ENCODE measurements at places on chromosomes 7 and 10.

DNA sequence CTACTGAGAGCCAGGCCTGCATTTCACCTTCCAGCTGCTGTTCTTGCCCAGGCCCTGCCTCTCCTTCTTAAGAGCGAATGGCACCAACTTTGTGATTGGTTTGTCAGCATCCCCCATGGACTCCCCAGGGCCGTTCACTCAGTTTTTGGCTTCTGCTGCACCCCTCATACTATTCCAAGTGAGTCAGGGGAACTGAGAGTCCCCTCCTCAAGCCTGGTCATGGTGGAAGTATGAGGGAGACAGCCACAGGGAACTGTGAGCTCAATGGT, 62.4 kb upstream of the ANTXRL start:
- no peak for DNase-seq

GRCh38 chr7:152072421-152072820, 46.9 kb downstream of the GALNT11 start:
- DNase-seq, result no peak

DNA sequence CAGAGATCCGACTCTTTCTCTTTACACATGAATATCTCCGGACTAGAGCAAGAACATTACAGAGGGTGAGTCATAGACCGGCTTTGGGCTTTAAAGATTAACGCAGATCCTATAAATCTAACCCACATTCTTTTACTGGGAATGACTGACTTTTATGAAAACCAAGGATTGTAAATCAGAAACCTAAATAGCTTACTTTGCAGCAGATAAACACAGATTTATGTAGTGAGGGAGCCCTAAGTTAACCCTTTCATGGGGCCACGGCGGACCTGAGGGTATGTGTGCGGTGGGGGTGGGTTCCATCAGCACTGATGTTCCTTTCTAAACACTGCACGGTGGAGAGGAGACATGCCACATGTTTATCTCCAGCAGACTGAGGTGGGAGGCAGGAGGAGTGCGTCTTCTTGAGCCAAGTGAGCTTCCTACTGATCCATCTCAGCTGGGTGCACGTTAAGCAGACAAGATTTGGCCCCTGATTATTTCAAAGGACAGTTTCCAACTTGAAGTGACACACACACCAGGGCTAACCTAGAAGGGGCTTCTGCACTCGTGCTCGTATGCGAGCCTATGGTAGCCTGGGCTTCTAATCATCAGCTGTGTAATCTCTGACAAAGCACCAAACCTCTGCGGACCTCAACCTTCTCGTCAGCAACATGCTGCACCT, 127.6 kb downstream of the WDR11 start:
- DNase-seq, result no peak

- DNase-seq, result no peak
Observed at GRCh38 chr7:26178272-26178960, 22.1 kb downstream of the HNRNPA2B1 start.

GRCh38 chr10:44422570-44423101, 37.7 kb upstream of the CXCL12 start:
- no peak for DNase-seq

DNA sequence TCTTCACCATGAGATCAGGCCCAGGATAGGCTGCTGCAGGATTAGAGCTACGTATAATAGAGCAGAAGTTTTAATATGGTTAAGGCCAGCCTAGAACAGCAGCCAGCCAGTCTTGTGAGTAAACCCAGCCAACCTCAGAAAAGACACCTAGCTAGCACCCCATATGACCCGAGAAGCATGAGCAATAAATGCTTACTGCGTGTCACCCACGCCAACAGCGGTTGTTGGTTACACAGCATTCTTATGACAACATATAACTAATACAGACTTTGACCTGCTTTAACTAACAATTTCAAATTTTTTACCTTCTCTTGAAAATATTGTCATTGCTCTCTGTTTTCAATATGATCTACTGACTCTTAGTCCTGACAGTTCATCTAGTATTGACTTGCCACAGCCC, 105.7 kb downstream of the HBP1 start:
- DNase-seq, result no peak

DNA sequence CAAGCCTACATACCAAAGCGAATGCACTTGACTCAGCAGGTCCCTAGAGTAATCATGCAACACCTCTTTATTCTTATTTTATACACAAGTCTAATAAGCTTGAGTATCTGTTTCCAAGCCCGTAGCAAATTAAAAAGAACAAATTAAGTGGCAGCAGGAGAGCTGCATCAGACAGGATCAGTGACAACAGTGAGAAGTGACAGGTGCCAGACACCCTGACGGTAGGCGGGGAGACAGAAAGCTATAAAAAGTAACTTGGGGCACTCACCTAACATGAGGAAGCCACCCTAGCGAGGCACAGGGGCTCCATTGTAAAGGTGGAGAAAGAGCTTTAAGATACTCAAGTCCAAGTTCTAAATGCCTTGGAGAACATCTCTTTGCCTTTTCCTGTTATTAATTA, 174.2 kb downstream of the PLXNA4 start:
- DNase-seq, result no peak

DNA sequence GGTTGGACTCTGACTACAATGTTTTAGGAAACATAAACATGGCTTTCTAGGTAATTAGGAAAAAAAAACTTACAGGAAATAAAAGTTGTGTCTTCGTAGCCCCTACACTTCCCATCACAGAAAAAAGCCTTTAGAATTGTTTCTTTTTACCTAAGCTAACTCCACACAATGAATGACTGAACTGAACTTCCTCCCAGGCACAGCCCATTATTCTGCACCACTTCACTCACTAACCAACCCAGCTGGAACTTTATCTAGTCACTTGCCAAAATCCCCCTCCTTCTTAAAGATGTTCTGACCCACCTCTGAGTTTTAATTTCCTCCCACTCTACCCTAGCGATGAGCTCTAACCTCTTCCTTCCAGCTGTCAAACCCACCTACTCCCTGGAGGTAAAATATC, 91.7 kb upstream of the MEOX2 start:
- no peak for DNase-seq

- no peak for DNase-seq
Observed at GRCh38 chr10:121708728-121709674, 110.8 kb upstream of the FGFR2 start.

All from stimulated activated CD8-positive, alpha-beta memory T cell treated with anti-CD3 and anti-CD28 coated beads, Interleukin-12 subunit alpha, Interleukin-12 subunit beta, amount 100 ng/mL, for 1 hour (primary cell).